ENCODE measurements at places on chromosomes 16 and 17.

DNA sequence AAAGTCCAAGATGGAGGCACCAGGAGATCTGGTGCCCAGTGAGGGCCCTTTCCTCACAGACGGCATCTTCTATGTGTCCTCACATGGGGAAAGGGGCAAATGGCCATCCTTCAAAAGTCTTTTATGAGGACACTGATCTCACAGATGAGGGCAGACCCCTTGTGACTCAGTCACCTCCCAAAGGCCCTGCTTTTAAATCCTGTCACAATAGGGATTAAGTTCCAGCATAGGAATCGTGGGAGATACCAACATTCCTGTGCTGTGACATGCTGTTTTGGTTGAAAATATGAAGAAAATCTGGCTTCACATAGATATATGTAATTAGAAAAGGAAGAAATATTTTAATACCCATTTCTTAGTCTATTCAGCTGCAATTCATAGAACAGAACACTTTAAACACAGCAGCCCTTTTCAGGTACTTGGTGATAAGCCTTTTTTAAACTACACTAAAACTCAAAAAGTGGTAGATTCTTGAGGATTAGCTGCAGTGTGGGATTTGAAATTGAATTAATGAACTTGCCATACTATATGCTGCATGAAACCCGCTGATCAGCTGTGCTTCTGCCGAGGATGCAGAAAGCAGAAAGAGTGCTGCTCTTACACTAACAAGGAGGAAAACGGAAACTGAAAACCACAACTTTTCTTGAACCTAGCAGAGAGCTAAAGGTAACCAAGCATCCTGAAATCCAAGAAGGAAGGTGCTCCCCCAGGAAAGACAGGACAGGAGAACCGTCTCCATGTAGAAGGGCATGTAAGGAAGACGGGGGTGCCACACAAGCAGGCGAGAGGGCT, 32.7 kb downstream of the VPS53 start:
- DNase-seq = no peak

DNA sequence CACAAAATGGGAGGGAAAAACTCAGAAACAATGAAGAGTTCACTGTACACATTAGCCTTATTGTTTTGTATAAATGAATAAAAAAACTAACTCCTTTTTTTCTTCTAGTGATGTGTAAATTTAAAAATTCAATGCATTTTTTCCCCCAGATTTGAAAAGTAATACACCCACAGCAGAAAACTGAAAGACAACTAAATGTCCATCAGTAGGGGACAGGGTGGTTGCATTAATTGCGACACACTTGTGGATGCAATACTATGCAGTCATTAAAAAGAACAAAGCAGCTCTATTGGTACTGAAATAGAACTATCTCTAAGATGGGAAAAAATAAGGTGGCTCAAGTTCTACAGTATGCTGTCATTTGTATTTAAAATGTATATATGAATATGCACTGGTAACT, 13.7 kb upstream of the WIPI1 start:
- no peak for DNase-seq

- DNase-seq = peak; percentile 69
Observed at GRCh38 chr17:63445954-63446752, at the start of gene CYB561. Gene CYB561, minus strand, starts transcription at chr17:63446306. Its CDS starts 8,759 bp downstream, at chr17:63437547.

DNA sequence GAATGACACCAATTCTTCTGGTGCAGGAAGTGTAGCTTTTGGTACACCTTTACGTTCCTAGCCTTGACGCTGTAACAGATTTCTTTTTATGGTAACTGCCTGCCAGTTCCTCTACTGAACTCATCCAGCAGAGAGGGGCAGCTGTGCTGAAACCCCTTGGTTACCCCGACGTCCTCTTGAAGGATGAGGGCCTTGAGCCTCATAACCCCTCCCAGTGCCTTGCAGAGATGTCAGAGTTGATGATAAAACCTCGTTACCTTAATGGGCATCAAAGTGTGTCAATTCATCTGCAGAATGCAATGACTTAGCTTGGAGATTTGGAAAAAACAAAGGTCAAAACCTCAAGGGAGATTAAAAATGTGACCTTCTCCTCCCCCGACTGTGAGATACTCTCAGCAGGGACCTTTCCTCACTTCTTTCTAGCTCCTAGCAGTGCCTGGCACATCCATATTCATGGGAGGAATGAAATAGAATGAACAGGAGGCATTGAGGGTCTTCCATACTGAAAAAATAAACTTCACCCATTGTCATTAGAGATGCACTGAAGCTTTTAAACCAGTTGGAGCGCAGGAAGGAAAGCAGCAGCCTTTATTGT, 69.2 kb downstream of the SDR42E1 start:
- DNase-seq = no peak

DNA sequence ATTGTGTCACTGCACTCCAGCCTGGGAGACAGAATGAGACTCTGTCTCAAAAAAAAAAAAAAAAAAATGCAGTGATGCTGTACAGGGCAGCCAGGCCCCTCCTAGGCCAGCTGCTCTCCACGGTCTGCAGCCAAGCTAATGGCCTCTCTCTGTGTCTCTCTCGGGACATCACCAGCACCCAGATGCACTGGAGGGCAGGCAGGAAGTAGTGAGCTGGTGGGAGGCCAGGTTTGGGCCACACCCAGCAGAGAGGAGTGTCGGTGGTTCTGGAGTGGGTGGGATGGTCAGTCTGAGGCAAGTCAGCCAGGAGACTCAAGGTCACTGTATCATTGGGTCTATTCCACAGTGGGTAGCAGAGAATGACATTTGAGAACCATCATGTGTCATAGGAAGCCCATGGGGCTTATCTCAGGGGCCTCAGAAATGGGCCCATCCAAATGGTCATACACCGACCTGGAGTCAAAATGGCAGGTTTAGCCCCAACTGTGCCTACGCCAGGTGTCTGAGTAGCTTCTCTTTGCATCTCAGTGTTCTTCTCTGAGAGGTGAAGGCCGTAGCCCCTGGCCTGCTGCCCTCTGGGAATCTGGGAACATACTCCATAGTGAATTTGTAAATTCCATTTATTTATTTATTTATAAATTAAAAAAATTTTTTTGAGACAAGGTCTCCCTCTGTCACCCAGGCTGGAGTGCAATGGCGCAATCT, 22.7 kb downstream of the WNT9B start:
- peak; percentile 12 for DNase-seq

DNA sequence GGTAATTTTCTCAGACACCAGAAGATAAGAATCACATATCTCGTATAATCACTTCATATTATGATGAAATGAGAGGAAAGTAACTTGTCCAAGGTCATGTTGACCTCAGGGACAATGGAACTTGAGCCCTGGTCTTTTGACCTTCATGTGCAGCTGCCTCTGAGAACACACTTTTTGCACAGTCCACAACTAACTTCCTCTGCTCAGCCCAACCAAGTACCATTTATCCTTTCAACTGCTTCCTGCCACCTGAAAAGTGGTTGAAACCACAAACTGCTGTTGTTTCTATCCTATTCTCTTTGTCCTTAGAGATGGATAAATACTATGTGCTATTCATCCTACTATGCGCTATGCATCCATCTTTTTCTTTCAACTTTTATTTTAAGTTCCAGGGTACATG, 2.3 kb upstream of the CCL1 start:
- DNase-seq = no peak

DNA sequence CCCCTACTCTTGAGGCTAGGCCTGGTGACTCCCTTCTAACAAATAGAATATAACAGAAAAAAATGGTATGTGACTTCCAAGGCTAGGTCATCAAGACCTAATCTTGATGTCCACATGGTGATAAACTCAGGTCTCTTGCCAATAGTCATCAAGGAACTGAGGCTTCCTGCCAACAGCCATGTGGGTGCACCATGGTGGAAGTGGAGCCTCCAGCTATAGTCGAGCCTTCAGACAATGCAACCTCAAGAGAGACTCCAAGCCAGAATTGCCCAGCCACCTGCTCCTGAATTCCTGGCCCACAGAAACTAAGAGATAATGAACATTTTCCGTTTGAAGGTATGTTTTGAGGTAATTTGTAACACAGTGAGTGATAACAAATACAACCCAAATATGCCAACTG, 55.9 kb upstream of the SREBF1 start:
- no peak for DNase-seq

DNA sequence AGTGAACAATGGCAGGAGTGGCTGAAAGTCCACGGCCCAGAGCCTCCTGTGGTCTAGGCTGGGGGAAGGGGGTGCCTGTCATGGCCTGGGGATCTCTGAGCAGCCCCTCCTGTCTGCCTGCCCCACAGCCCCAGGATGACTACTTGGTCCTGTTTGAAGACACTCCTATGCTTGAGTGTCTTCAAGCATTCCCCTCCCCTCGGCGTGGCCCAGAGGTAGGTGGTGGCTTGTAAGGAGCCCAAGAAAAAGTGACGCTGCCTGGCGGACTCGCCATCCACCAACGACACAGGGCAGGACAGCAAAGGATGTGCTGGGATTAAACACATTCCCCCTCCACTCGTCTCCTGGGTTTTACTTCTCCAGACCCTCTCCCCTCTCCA, 5.7 kb downstream of the SULT1A1 start:
- DNase-seq = no peak

GRCh38 chr16:12332167-12332952, 355.8 kb downstream of the SNX29 start:
- no peak for DNase-seq

GRCh38 chr17:38706505-38707216, 1.6 kb downstream of the MLLT6 start:
- DNase-seq = peak; percentile 37

GRCh38 chr17:43014020-43014648, 7.5 kb downstream of the IFI35 start:
- no peak for DNase-seq

GRCh38 chr17:40551879-40552768, 13.1 kb downstream of the CCR7 start:
- no peak for DNase-seq

- no peak for DNase-seq
Observed at GRCh38 chr16:70553645-70554044, 30.0 kb downstream of the SF3B3 start.

DNA sequence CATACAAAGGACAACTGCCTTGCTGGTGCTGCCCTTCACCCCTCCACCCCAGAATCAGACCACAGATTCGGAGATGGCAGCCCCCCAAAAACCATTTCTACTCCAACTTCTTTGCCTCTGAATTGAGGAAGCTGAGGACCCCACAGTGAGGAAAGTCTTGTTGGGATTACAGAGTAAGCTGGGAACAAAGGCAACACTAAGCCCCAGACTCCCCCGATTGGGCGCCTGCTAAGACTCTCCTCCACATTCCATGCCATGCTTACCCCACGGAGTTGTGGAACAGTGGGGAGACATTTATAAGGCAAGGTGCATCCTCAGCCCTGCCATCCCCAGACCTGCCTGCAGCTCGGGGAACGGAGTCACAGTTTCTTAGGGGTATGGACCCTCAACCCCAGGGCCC, 1.9 kb downstream of the GIT1 start:
- DNase-seq = no peak

DNA sequence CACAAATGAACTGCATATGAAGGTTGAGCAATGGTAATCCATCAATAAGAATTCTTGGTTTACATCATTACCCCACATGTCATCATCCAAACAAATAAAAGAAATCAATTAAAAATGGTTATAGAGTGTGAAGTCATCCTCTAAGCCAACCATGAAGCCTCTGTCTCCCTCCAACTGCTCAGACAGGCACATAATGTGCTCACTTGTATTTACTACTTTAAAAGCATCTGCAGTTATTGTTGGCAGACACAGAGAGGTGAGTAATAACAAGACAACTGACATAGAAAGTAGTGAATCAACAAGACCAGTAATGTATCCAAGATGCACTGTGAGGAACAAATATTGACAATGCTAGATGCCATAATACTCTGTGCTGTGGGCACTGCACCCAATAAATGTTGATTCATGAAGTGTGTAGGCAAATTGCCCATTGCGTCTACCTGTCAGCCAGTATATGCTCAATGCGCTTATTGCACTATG, 20.0 kb downstream of the ADAMTS18 start:
- DNase-seq = no peak

GRCh38 chr16:89297910-89298545, 80.5 kb downstream of the ZNF778 start:
- no peak for DNase-seq

GRCh38 chr17:12591021-12591735, 74.5 kb upstream of the MYOCD start:
- DNase-seq = no peak

- no peak for DNase-seq
Observed at GRCh38 chr17:14318918-14319205, 18.0 kb downstream of the HS3ST3B1 start.

DNA sequence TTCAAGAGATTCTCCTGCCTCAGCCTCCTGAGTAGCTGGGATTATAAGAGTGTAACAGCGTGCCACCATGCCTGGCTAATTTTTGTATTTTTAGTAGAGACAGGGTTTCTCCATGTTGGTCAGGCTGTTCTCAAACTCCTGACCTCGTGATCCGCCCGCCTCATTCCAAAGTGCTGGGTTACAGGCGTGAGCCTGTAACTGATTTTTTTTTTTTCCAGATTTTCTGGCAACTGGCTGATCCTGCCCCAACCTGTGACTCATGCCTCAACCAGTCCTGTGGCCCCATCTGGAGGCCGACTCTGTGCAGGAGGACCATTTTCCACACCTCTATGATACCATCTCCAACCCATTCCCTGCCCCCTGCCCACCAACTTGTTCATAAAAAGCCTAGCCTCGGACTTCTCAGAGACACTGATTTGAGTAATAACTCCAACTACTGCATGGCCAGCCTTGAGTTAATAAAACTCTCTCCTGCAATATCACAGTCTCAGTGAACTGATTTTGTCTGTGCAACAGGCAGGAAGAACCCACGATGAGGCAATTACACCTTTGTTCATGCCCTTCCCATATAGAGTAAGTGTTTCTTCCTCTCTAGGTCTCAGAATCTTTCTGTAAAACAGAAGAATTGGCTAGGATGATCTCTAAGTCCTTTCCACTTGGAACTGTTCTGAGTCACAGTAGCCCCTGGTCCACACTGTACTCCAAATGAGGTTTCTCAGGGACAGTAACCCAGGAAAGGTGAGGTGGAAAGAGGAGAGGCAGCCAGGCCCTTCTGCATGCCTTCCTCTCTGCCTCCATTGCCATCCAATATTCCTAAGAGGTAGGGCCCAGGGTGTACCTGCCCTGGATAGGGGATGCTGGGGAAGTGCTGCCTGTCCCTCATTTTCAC, 8.8 kb upstream of the CNOT1 start:
- no peak for DNase-seq

DNA sequence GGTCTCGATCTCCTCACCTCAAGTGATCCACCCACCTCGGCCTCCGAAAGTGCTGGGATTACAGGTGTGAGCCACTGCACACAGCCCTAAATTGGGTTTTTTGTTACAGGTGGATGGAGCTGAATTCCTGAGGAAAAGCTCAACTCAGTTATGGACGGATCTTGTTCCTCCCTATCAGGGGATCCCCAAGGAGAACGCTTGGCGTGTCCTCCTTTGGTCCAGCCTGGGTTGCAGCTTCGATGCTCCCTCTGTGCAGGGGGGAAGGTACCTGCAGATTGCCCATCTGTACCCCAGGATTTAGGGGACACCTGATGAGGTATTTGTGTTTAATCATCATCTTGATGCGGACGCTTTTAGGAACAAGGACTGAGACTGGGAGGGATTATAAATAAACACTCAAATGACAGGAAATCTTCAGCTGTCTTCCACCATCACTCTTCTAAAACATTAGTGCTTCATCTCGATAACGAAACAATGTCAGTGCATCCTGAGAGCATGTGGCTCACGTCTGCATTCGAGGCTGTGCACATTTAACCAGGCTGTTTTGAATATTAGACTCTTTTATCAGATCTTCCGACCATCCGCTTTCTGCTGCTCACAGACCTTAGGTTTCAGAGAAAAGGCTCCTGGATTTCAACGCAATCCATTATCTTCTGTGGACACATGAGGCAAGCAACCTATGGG, 18.2 kb upstream of the MEIOB start:
- no peak for DNase-seq

- DNase-seq = no peak
Observed at GRCh38 chr17:12627781-12628451, 37.8 kb upstream of the MYOCD start.

Data from NAMALWA (cell line).